ENCODE measurements at places on chromosomes 4 and X.
A peak's percentile ranks its signal among the peaks of the same experiment; 100 is the strongest.

DNA sequence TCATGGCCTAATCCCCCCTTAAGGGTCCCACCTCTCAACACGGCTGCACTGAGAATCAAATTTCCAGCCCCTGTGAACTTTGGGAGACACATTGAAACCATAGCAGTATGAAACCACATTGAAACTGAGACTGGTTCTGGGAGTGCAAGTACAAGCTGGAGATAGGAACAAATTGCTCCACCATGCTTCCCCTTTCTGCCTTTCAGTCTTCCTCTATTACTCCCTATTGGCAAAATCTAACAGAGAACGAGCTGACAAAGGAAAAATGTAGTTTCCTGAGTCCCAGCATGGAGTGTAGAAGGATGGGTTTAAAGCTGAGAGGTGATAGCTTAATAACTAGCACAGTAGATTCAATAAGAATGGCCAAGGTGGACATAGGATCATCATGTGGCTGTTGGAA lies 161.7 kb upstream of the RPL34 start:
- DNase-seq = no peak

DNA sequence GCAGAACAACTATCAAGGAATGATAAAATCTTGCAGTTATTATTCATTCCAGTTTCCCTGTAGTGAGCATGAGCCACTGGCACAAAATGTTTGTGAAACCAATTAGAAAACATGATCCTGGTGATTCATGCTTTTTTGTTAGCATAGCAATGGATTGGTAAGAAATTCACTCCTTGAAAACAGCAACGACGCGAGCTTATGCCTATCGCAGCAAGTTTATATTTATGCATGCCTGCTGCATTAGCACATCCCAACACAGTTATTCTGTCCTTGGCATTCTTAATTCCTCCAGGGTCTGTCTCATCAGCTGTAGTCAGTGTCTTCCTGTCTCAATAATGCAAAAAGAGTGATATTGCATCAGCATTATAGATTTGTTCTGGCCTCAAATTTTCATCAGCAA lies 975.9 kb downstream of the STIM2 start:
- DNase-seq = no peak

DNA sequence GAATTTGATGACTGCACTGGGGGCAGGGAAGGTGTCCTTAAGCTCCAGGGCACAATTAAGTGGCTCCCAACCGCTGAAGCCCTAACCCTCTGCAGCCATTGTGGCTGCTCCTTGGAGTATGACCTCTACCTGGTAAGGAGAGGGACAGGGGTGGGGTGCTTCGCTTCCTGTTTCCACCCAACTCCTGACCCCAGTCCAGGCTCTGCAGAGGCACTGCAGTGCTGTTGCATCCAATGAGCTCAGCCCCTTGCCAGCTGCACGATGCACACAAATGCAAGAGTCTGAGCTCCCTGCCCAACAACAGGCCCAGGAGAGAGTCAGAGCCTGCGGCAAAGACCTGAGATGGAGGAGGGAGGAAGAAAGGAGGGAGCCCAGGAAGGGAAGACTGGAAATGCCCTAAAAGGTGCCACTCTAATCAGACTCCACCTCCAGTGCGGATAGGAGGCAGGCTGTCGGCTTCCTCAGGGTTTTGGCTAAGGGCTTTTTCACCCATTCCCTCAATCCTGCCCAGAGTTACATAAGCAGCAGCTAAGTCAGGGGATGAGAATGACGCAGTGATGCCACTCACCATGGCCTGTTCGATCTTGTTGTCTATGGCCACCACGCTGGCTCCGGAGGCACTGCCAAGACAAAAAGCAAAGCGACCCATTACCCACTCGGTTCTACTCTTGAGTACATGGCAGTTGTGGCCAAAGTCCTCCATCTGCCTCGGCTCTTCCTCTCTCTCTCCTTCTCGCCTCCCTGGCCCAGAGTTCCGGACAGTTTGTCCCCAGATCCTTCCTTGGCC lies 60.1 kb downstream of the TSC22D3 start:
- DNase-seq = no peak

GRCh38 chrX:114709406-114709805 lies 125.5 kb downstream of the HTR2C start:
- DNase-seq = no peak

- no peak for DNase-seq
Observed at GRCh38 chr4:71923070-71923469, 108.7 kb upstream of the NPFFR2 start.

DNA sequence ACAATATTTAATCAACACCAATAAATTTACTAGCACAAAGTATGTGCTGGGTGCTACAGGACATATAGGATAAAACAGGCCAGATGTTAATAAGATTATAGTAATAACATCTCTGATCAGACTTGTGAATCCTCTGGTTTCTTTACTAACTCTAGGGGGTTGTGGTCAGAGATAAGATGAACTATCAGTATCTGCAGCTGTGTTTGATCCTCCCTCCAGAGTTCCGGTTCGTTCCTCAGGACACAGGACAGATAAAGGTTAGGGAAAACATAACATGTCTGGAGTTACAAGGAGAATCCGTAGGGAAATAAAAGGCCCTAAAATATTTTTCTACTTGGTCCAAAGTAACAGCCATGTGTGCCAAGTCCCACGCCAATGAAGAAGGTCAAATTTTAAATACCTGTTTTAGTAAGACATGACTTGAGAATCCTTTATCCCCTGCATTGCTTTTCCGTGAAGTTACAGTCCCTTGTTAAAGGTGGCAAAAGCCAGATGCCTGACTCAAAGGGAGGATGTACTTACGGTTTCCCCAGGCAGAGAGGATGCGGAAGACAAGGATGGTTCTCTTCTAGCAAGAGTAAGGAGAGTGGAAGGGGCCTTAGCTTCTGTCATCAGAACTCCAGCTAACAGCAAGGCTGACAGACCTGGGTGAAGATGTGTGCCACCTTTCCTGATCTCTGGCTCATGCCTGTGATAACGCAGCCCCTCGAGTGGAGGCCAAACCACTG lies 44.4 kb downstream of the KIAA0232 start:
- no peak for DNase-seq

DNA sequence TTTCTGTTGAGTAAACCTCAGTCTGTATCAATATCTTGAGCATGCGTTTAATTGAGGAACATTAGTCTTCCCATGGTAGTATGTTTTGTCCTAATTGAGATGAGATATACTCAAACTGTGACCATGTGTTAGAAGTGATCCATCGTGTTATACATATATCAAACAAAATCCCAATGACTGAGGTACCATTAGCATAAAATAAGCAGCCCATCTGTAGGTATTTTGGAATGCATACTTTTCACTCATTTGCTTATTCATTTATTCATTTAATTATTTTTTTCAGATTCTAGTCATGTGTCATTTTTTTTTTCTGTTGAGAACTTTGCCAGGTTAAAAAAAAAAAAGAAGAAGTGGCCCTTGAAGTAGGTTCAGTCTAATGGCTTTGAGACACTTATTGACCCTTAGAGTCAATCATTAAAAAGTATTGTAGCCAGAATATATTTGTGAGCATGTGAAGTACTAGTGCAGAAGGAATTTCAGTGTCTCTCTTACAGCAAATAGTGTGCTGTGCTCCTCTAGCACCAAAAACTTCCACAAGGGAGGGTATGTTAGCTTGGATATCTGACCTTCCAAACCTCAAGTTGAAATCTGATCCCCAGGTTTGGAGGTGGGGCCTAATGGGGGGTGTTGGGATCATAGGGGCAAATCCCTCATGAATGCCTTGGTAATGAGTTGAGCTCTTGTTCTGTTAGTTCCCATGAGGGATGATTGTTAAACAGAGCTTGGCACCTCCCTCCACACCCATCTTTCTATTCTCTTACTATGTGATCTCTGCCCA lies 130.8 kb upstream of the NPY2R start:
- DNase-seq = no peak

GRCh38 chr4:75699299-75699698 lies 25.1 kb upstream of the USO1 start:
- no peak for DNase-seq

DNA sequence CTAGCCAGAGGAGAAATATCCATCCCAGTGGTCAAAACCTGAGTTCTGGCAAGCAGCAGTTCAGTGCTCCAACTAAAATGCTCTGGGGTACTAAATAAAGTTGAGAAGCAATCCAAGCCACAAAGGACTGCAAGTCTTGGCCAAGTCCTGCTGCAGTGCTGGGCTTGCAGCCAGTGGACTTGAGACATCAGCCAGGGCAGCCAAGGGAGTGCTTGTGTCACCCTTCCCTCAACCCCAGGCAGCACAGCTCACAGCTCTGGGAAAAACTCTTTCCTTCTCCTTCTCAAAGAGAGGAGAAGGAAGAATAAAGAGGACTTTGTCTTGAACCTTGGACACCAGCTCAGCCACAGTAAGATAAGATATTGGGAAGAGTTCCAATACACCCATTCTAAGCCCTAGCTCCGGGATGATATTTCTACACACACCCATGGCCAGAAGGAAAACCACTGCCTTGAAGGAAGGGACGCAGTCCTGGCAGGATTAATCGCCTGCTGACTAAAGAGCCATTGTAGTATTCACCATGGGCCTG lies 99.8 kb downstream of the PTCHD1 start:
- no peak for DNase-seq

DNA sequence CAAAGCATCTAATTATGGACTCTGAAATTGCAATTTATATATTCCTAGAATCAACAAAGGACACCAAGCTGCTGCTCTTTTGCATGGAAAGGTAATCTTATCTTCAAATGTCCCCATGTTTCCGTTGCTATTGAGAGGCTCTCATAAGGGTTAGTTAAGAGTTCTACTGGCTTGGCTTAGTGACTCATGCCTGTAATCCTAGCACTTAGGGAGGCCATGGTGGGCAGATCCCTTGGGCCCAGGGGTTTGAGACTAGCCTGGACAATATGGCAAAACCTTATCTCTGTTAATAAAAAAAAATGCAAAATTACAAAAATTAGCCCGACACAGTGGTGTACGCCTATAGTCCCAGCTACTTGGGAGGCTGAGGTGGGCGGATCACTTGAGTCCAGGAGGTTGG lies 93.4 kb upstream of the RAPGEF2 start:
- DNase-seq = no peak

DNA sequence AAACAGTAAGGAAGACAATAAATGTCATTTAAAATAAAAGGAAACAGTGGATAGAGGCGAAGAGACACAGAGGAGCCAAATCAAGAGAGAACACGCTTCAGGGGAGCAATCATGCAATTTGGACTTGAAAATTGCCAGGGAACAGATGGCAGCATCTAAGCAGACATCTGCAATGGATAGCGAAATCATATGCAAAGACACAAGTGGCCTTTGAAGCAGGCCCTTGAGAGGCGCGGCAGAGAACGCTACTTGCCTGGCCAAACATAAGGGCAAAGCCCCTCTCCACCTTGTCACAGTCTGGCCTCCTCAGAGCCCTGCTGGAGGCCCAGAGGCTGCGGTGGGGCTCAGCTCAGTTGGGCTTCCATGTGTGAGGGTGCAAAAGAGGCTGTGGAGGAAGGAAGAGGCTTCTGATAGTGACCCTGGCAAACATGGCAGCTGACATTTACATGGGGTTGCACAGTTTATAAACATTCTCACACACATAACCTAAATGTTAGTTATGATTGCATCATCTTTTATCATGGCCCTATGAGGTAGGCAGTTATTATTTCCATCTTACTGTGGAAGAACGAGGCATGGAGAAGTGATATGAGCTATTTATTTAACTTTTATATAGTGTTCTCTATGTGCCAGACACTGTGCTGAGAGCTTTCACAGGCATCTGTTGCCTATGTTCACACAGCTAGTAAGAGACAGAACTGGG lies 18.3 kb downstream of the ADGRG4 start:
- DNase-seq = no peak

DNA sequence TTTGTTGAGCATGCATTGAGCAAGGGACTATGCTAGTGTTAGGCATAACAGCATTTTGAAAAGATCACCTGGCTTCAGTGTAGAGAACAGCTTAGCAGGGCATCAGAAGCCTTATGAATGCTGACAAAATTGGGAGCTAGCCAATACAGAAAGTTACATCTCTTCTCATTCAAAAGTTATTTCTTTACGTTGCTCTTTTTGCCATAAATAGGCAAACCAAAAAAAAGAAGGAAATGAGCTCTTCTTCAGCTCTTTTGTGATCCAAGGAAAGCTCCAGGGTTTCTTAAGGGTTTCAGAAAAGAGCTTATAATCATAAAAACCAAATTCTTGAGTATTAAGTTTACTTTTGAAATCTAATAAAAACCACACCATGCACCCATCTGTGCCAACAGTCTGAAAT lies 35.2 kb upstream of the LNX1 start:
- no peak for DNase-seq

DNA sequence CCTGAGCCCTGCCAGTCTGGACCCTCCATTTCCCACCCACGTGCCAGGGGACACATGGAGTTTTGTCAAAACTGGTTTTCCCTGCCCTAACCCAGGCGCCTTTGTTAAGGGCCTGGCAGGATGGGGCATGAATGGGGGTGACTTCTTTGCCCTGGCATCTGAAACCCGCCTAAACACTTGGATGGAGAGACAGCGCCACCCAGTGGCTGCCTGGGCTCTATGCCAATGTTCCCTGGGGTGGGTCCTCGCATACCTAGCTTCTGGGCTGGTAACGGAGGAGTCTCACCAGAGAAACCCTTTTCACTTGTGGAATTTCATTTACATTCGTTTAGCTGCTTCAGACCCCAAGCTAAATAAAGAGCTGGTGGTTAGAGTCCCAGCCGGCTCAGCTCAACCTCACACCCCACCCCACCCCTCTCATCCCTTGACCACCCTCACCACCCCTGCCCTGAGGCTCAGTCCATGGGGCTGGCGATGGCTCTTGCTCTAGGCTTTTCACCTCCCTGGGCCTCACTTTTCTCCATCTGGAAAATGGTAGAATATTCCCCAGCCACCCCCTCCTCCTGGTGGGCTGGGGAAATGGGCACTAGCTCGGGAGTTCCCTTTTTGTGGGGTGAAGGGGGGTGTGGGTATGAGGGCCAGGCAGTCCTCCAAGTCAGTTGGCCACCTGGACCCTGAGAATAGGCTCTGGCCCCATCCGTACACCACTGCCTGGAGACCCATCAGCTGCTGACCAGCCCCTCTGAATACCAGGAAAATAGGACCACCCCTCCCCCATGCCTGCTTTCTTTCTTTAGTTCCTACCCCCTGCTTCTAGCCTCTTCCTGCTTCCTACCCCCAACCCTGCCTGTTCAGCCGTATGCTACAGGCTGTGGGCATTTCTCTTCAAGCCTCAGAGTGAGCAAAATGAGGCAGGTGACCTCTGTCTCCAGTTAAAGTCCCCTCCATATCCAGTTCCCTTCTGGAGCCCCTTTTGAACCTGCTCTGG lies 57.1 kb upstream of the PJA1 start:
- peak; percentile 48 for DNase-seq

Measured in stimulated activated CD4-positive, alpha-beta T cell treated with anti-CD3 and anti-CD28 coated beads, Interleukin-1b, Interleukin-23, amount 100 ng/mL, for 1 hour (primary cell).